Thoracic aorta (tissue), 2 donors: ENCODE measurements at places on chromosomes 2 and 18.

- no peak overlapping the region for H3K27ac ChIP-seq
- no peaks in the 10 kb centered on the region for H3K4me1 ChIP-seq
- no peak overlapping the region for H3K4me3 ChIP-seq
- H3K27me3 ChIP-seq = no peaks in the 10 kb centered on the region
- no peak for DNase-seq
Measured at GRCh38 chr2:206573793-206574192, 68.5 kb upstream of the FAM237A start.

DNA sequence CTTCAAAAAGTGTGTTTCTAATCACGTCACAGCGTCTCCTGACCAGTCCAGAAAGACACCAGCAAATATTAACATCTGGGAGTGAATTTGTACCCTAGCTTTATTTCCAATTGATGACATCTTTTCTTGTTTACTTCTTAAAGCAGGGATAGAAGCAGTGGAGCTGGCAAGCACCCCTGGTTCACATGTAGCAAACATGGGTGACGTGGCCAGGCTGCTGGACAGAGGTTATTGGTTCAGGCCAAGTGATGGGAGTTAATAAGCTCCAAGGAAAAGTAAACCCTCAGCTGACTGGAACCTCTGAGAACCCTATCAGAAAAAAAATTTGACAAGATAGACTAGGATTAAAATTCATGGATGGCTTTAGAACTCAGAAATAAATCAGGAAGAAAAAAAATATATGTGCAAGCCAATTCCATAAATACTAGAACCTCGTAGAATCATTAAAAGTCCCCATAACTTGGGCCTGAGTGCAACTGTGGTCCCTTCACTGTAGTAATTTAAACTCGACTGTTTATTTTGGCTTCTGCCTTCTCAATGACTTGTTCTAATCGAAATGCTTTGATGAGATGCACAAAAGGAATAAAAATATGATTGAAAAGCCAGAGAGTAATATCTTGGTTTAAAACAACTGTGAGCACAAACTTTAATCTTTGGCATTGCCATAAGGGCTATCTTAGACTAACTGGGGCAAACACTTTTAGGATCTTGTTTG is 121.5 kb upstream of the CTAGE1 start:
- peaks cover 42% of the 10 kb centered on the region for H3K4me1 ChIP-seq
- H3K36me3 ChIP-seq = no peaks in the 10 kb centered on the region
- H3K27me3 ChIP-seq = no peaks in the 10 kb centered on the region
- no peak overlapping the region for H3K27ac ChIP-seq

- DNase-seq = no peak
- no peaks in the 10 kb centered on the region for H3K4me1 ChIP-seq
- no peak overlapping the region for H3K27ac ChIP-seq
- no peak overlapping the region for H3K4me3 ChIP-seq
- no peaks in the 10 kb centered on the region for H3K36me3 ChIP-seq
Measured at GRCh38 chr18:79779021-79779699, 18.6 kb upstream of the KCNG2 start.

DNA sequence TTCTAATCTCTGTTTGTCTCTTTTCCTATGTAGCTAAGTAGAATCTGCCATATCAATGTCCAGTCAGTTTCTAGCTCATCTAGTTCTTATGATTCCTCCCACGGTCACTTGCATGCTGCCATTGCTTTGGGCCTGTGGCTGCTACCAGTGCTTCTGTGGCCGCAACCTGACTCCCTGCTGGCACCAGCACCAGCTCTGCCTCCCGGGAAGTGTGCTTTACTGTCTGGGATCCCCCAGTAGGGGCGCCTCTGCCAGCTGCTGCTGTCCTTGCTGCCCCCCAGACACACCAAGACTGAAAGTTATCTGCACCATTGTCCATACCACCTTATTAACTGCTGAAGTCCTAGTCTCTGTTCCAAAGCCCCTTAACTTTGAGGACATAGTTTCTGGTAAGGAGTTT is 56.3 kb downstream of the RAPGEF4 start:
- H3K27me3 ChIP-seq = no peaks in the 10 kb centered on the region
- no peak overlapping the region for H3K27ac ChIP-seq
- no peaks in the 10 kb centered on the region for H3K36me3 ChIP-seq
- H3K4me1 ChIP-seq = no peaks in the 10 kb centered on the region
- no peak for DNase-seq

GRCh38 chr2:32678825-32679224 is 51.0 kb downstream of the TTC27 start:
- no peaks in the 10 kb centered on the region for H3K36me3 ChIP-seq
- peak overlapping the region; percentile 16 for H3K27ac ChIP-seq
- DNase-seq = no peak
- peaks cover 10% of the 10 kb centered on the region for H3K4me1 ChIP-seq
- H3K4me3 ChIP-seq = no peak overlapping the region
